Midbrain (tissue), 1 donor: ENCODE measurements at places on chromosomes 11 and 22.
A peak's percentile ranks its signal among the peaks of the same experiment; 100 is the strongest.

- no peak for DNase-seq
Observed at GRCh38 chr22:23847991-23848864, 9.4 kb upstream of the DERL3 start.

GRCh38 chr11:67312187-67313021, 9.1 kb downstream of the SSH3 start:
- DNase-seq, result no peak

DNA sequence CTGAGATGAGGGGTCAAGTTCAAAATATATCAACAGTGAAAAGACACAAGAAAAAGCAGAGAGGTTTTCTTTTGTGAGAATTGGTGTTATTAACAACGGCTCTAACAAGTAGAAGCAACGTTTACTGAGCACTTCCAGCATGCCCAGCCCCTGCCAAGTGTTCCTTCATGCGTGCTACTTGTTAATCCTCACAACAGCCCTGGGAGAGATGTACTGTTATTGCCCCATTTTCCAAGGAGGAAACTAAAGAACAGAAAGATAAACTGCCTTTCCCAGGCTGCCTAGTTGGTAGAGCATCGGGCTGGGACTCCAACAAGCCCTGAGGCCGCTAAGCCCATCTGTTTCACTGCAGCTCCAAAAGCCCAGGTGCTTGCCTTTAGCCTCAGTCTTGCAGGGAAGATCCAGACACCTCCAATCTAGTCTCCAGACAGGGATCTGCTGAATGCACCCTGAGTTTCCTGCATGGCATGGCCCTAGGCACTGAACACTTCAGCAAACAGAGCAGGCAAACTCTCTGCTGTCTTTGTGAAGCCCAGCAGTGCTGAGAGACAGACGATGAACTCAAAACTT, 25.5 kb downstream of the SPATA19 start:
- no peak for DNase-seq

DNA sequence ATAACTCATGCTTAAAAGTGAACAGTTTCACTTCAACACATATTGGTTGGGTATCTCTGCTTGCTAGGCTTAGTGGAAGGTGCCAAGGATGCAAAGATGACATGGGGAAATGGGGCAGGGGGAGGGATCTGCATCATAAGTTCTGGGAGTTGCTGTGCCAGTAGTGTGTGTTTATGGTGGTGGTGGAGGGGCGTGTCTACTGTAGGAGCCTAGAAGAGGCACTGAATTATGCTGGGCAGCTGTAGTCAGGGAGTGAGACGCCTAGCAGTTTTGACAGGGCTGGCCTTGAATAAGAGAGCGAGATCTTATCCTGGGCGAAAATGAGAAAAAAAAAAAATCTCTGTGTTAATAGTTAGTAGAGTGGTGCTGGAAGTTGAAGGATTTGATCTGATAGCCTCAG, 3.0 kb downstream of the ELMOD1 start:
- no peak for DNase-seq

GRCh38 chr22:46534901-46535630, 2.4 kb downstream of the CELSR1 start:
- DNase-seq, result no peak

DNA sequence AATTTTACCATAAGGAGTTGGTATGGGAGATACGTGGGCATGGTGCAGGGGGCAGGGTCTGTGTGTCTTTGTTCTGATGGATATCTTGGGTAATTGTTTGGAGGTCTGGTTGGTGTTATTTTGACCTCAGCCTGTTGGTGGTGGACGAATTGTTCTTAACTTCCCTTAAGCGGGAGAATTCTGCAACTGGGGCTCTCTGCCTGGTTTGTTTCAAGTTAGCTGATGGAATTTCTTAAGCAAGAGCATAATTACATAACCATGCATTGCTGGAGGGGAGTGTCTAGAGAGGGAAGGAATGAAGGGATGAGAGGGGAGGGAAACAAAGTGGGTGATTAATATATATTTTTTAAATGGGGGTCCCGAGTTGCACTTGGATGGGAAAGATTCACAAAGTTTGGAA, 908.5 kb upstream of the RAG2 start:
- DNase-seq, result no peak

DNA sequence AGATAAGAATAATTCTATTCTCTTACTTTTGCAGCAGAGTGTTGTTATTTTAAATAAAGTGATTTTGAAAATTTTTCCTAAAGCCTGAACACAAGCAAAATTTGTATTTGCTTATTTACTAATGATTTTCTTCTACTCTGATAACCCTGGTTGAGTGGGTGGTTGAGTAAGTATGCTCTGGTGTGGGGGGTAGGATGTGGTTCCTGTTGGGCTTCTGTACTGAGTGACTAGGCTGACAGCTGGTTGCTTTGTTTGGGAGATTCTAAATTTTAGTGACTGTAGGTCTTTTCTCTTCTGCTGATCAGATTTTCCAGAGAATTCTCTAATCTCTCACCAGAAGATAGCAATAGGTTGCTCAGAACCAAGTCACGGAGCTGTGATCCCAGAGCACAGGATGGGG, 61.6 kb downstream of the METTL15 start:
- DNase-seq, result no peak

- no peak for DNase-seq
Observed at GRCh38 chr11:17608821-17609220, 61.8 kb downstream of the OTOG start.

- DNase-seq, result no peak
Observed at GRCh38 chr11:107564877-107565218, 687 bp downstream of the ALKBH8 start.

DNA sequence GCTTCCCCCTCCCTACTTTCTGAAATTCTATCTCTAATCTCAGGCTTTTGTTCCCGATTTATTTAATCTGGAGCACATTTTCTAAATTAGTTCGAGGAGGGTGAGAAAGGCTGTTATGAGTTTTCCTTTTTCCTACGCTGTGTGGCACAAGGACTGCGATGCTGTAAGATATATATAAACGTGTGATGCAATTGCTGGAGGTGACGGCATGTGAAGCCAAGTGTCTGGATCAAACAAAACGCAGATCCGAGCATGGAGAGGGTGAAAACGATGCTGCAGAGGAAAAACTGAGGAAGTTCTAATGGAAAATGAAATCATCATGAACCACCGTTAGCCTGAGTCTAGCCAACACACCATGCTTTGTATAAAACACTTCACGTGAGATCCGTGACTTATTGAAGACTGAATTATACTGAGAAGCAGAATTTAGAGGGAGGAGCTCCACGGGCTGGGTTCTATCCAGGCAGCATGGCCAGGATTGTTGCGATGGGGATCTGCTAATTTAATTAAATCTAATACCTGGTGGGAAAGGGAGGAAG, 4.4 kb downstream of the PKNOX2 start:
- DNase-seq, result no peak

DNA sequence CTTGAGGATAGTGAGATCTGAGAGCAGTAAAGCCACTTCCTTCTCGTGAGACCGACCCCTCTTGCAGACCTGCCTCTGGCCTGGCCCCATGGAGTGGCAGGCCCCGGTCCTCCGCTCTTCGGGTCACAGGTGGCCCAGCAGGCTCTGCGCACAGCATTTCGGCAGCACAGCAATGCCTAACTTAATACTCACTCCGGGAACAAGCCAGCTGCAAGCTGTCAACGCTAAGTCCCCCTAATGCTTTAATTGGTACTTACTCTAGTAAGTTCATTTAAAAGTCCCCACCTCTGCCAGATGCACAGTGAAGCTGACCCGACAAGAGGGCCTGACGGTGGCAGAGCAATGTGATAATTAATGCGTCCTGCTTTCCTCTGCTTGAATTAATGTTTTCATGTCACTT, 349.3 kb upstream of the B3GAT1 start:
- DNase-seq, result no peak

GRCh38 chr11:100841711-100842407, 154.8 kb downstream of the ARHGAP42 start:
- no peak for DNase-seq

- no peak for DNase-seq
Observed at GRCh38 chr22:22397875-22398524, 110.5 kb downstream of the ZNF280B start.

GRCh38 chr11:59842316-59842715, 3.0 kb downstream of the CBLIF start:
- DNase-seq, result no peak

DNA sequence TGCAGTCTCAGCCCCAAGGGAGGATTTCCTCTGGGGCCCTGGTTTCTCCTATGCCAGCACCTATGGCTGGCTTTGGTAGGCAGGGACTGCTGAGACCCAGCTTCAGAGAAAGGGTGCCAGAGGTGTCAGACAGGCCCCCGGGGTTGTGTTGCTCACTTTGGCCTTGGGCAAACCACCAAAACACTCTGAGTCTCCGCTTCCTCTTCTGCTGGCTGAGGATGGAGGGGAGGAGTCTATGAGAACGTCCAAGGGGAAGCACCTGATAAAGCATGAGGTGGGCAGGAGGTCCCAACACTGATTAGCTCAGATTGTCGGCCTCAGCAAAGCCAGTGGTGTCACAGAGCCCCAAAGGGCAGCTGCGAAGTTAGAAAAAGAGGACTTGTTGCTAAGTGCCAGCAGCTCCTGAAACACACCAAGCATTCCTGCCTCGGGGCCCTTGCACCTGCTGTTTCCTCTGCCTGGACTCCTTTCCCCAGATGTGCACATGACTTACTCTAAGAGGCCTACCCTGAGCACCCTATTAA, 10.5 kb downstream of the SMTNL1 start:
- no peak for DNase-seq

DNA sequence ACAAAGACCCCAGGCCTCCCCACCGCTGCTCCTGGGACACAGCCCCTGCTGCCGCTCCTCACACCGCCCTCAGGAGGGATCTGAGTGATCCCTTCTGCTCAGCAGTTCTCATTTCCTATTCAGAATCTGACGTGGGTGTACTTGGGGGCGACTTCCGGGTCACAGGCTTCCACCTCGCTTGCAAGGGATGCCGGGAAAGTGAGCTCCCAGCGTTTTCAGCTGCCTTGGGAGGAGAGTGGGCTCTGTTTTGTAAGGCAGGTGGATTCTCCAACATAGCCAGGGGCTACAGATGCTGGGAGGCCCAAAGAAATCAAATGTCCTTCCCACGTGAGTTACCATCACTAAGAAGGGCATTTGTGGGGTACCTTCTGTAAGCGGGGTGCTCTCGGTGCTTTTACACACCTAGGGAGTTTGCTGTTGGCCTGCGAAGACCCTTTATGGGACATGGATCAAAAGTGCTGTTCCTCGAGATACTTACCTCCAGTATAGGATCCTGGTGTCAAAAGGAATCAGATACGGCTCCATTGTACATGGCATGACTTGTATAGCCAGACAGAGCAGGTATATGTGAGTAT, 9.7 kb upstream of the LRRC10B start:
- no peak for DNase-seq

DNA sequence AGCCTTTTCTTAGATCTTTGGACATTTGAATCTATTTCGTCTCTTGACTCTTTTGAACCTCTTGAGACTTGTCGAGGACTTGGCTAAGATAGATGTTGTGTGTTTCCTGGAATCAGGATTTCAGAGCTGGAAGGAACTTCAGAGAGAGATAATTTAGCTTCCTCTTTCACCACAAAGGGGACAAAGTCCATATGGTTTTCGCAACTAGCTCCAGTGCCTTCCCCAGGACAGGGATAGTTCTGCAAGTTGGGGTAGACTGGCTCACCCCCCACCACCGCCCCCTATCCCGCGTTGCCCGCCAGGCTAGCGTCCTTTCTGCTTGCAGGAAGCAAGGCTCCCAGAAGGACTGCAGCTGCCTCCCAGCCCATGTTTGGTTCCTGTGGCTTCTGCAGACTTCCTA, 75.7 kb upstream of the MYO18B start:
- no peak for DNase-seq

- no peak for DNase-seq
Observed at GRCh38 chr22:48240935-48241230, 1478.4 kb downstream of the TBC1D22A start.

DNA sequence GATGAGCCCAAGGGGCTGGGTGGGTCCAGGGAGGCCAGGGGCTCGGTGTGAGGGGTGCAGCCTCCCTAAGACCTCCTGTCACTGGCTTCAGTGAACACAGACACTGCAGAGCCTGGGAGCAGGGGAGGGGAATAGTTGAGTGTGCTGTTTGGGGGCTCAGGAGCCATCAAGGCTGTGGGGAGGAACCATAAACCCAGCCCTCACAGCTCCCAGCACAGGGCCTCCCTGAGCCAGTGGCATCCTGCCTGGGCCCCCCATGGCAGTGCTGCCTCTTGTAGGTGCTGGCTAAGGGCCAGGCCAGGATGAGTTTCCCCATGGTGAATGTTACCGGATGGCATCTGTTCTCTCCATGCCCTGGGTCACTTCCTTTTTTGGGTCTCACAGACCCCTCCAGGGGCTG, 25.5 kb downstream of the KCNJ5 start:
- DNase-seq, result no peak

DNA sequence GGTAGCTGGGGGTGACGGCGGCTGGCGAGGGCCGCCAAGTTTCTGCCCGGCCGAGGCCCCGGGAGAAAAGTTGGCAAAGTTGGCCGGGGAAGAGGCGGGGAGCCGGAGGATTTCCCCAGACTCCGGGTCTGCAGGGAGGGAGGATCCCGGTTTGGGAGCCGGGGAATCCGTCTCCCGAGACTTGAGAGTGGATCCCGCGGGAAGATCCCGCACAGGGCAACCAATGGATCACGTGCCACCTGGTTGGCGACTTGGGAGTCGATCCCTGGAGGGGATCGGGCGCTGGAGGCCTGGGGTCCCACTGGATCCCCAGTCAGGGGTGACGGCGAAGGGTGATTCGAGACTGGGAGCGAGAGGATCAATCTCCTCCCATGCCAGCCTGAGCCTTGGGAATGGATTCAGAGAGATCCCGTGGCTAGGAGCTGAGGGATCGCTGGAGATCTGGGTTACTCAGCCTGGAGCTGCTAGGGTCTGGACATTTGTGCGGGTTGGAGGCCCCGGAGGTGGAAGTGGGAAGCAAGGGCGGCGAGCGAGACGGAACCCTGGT, 394 bp downstream of the KIAA1671 start:
- DNase-seq, result no peak

- DNase-seq, result no peak
Observed at GRCh38 chr22:28792491-28793383, 7.6 kb downstream of the XBP1 start.

- no peak for DNase-seq
Observed at GRCh38 chr11:126279191-126279590, 3.7 kb upstream of the TIRAP start.

- peak; percentile 88 for DNase-seq
Observed at GRCh38 chr22:35376728-35377472, 4.0 kb upstream of the HMOX1 start.

- DNase-seq, result no peak
Observed at GRCh38 chr11:92636543-92637188, 332.8 kb upstream of the MTNR1B start.

DNA sequence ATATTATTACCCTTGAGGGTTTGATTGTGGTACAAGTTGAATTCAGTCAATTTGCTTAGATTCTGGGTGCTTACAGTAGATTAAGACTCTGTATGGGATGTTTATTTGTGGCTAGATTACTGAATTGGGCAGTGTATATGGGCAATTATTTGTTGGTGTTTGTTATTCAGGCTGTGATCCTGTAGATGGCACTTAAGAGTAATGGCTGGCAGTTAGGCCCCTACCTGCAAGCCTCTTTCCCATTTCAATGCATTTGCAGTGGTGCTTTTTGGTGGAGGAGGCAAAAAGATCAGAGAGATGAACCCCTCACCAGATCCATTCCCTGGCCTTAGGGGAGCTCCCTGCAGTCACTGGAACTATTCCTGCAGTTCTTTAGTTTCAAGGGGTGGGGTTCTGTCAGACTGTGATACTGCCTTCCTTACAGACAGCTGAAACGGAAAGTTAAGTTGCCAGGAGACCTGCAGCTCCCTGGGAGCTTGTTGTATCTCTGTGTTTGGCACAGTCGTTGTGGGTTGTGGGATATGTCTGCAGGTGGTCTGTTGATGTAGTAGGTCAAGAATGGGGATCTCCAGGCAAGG, 199.5 kb downstream of the AASDHPPT start:
- DNase-seq, result no peak
